ENCODE measurements at places on chromosomes 12 and 14.

DNA sequence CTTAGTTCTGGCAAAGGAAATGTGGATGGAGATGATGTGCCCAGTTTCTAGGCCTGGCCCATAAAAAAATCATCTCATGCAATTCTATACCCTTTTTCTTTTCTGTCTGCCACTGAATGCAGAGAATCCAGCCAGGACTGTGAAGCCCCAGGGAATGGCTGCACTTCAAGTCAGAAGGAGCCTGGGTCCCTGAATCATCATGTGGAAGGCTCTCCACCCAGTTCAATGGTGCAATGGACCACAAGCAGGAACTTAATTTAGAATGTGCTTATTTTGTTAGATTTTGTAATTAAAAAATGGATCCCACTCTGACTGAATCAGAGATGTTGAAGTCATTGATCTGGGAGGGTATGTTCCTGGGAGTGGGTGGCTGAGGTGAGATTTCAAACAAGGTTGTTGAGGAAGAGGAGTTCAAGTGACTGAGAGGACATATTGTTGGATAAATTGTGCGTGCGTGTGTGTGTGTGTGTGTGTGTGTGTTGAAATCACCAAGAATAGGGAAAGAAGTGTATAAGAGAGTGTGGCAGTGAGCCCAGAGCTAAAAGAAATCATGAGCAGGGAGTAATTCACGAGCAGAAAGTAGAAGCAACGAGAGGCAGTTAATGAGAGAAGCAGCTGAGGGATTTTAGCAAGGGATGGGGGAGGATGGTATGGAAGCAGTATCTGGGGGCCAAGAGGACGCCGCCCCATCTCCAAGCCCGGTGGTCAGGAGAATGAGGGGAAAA is 125.4 kb downstream of the TMX1 start:
- DNase-seq, result no peak

DNA sequence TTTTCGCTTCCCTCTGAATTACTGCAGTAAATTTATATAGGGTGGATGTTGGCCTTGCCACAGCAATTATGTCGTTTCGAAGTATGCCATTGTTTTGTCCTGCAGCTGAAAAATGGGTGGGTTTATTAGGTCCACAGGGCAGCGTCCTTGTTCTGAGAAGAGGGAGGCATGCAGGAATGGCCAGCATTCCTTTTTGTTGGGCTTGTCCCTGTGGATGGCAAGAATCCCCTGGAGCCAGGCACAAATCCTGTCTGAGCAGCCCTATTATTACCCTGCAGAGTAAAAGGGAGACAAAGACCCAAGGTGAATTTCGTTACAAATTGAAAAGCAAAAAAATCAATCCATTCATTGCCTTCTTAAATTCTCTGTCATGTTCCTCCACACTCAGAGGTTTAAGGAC is 88.1 kb downstream of the CHST11 start:
- no peak for DNase-seq

DNA sequence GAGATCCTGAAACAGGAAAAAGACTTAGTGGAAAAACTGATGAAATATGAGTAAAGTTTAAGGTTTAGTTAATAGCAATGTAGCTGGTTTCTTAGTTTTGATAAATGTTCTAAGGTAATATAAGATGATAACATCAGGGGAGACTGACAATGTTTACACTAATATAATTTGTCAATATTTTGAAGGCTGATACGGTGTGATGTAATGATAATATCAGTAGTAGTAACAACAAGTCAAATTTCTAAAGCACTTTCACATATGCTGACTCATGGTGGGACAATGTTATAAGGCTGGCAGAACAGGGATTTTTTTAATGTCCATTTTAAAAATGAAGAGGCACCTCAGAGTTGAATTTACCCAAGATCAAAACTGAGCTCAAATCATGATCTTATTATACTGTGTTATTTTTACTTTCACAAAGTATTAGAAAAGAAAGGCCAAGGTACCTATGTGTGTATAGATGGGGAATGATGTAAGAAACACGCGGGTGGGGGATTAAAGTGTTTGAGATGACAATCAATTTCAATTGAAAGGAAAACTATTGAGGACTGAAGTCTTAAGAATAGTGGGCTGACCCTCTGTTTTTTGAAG is 2.4 kb upstream of the FLRT2 start:
- no peak for DNase-seq

- DNase-seq, result no peak
These were observed 9.0 kb upstream of the CPNE6 start for GRCh38 chr14:24062216-24062980.

DNA sequence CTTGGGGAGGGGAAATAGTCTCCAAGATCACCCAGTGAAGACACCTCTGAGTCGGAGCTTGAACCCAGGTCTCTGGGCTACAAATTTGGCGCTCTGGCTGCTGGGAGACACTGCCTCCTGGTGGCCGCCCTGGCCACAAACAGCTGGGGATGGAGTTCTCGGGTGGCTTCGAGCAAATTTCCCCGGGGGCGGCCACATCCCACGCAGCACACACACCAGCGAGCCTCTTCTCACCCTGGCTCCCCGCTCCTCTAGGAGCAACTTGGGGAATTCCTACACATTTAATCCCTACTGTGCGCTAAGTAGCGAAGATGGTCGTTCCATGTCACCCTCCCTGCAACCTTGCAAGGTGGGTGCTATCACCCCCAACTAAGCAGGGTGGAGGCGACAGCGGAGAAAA is 66.2 kb upstream of the BEGAIN start:
- no peak for DNase-seq

GRCh38 chr12:125871811-125872594 is 806.8 kb downstream of the AACS start:
- DNase-seq, result no peak

DNA sequence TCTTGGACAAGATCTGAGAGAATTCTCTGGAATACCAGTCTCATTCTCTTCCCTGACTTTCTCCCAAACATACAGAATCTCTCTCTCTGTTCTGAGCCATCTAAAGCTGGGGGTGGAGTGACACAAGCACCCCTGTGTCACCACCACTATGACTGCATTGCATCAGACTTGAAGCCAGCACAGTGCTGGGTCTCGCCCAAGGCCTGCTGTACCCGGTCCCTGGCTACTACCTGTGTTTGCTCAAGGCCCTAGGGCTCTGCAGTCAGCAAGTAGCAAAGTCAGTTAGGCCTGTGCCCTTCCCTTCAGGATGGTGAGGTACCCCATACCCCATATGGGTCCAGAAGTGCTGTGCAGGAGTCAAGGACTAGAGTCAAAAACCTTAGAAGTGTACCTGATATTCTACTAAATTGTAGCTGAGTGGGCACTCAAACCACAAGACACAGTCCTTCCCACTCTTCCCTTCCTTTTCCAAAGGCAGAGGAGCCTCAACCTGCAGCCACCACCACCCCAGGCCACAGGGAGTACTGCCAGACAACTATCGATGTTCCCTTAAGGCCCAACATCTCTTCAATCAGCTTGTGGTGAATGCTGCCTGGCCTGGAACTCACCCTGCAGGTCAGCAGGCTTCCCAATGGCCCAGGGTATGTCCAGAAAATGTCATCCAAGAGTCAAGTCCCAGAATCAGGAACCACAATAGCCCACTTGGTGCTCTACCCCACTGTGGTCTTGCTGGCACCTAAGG is 21.2 kb upstream of the RDH16 start:
- no peak for DNase-seq

DNA sequence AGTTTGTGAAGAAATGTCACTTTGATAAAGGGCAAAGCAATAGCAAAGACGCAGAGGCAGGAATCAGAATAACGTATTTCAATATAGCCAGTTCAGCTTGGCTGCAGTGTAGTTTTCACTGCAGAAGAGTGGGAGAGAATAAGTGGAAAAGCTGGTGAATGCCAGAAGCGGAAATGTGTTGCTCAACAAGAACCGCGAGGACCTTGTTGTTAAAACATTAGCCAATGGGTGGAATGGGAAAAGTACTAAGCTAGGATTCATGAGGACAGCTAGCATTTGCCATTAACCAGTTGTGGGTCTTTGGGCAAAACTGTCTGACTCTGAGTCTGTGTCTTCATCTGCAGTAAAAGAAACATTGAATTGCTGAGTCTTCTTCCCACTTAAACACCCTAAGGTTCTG is 292.9 kb upstream of the GRIP1 start:
- no peak for DNase-seq

- DNase-seq, result no peak
These were observed 26.0 kb downstream of the VEZT start for GRCh38 chr12:95243497-95244183.

DNA sequence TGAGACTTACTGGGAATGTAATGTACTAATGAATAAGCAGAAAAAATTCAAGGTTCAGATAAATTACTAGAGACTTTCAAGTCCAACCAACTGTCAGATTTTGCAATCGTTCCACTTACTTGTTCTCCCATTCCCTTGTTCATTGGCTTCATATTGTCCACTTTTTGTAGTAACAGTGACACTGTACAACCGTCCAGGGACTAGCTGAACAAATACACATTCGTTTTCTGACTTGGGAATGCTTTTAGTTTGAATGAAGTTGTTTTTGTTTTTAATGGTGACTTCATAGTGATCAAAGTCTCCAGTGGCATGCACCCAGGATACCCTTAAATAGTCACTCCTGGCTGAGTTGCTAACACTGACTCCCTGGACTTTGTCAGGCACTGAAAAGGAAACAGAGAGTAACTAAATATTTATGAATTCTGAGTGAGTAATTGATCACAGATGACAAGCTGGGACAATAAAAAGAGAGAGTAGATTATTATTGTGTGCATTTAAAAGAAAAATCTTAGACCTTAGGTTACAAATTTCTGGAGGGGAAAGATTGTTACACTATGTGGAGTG is 65.4 kb downstream of the PTPRB start:
- DNase-seq, result no peak

- no peak for DNase-seq
These were observed 95.0 kb downstream of the INSM2 start for GRCh38 chr14:35628989-35629388.

- DNase-seq, result no peak
These were observed 264.0 kb upstream of the HMGA2 start for GRCh38 chr12:65560286-65560685.

DNA sequence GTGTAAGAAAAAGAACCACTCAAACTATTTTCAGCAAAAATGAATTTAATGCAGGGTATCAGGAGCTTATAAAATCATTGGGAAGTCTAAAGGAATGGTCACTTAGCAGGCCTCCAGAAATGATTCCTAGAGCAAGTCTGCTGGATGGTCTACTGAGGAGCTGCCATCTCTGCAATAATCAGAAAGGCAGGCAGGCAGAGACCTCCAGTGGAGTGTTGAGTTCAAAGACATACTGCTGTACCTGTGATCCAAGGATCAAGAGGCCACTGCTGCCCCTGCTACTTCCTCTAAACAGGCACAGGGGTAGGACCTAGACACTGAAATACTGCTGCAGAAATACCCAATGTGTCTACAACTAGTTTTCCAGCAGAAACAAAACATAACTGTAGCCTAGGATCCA is 14.5 kb upstream of the KICS2 start:
- no peak for DNase-seq

GRCh38 chr12:49824895-49825294 is 3.3 kb downstream of the NCKAP5L start:
- DNase-seq, result no peak

DNA sequence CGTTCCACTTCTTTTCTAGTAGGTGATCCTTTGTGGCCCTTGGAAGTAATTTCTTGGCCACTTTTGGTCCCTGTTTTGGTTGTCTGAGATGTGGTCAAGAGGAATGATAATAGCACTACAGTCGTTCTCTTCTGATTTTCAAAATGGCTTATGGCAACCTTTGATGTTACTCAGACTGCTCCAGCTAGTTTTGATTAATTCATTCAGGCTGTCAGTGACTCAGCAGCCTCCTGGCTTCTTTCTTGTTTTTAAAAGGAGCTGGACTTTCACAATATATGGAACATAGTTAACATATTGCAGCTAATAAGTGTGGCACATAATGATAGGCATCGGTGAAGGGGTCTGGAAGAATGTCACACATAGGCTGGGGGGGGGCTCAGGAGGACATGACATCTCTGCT is 47.3 kb downstream of the WDR20 start:
- DNase-seq, result no peak

GRCh38 chr14:20583142-20583541 is 4.7 kb downstream of the RNASE11 start:
- no peak for DNase-seq

DNA sequence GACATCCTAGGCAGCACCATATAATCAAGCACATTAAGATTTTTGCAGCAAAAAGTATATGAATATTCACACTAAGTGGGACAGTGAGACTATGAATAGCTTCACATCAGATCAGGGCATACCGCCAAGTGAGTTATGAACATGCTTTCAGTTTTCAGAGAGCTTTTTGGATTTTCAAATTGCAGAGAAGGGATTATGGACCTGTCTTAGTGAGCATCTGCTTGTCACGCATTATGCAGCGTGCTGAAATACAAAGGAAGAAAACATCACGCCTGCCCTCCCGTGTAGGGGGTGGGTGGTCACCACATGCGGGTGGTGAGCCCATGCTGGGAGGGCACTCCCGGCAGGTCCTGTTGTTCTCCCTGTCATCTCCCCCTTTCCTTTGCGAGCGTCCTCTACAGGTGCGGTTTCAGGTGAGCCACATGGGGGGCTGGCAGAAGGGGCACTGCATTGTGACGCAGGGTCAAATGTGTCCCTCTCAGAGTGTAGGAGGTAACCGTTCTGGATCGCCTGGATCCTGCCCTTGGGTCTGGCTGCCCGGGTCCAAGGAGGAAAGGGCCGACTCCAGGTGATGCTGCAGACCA is 42.6 kb downstream of the TRAF3 start:
- DNase-seq, result no peak

GRCh38 chr14:23058654-23059504 is 1.6 kb upstream of the CDH24 start:
- no peak for DNase-seq

DNA sequence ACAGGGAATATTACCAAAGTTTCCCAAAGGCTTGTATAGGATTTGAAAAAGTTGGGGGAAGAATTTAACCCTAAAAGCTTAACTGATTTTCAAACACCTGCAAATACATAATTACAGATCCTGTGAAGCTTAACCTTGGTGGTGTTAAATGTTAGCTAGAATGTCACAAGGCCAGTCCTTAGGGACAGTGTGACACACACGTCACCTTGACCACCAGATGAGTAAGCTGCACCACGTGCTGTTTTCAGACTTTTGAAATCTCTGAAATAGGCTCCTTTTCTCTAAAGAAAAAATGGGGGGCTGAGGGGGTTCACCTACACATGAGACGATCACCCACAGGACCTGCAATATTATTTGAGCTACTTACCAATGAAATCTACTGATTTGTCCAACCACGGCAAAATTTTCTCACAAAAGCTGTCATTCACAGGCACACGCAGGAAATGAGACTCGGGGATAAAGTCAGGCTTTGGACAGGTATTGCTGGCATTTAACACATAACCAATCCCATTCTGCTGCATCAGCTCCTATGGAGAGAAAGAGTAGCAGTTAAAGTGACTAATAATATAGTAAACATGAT is 75.9 kb downstream of the DUSP16 start:
- no peak for DNase-seq
